ENCODE measurements at places on chromosomes 5 and 9.
A peak's percentile ranks its signal among the peaks of the same experiment; 100 is the strongest.

DNA sequence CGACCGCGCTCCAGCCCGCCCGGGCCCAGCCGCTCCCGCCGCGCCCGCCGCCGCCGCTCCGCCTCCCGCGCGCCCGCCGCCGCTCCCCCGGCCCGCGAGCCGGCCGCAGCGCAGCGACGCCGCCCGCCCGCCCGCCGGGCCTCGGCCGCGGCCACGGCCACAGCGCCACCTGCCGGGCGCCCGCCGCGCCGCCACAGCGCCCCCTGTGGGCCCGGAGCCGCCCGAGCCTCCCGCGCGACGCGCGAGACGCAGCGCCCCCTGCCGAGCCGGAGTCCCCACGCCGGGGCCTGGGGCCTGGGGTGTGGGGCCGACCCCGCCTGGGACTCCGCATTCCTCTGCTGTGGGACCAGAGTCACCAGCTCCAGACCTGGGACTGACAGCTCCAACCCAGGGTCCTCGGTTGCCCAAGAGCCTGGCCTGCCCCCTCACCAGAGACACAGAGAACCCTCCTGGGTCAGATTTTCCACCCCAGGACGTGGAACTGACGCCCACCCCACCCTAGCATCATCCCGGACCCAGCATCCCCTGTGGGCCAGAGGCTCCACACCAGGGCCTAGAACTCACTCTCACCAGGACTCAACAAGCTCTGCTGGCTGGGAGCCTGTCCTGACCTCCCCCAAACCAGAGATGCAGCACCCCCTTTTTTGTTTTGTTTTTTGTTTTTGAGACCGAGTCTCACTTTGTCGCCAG is at the start of gene RAPGEF1:
Gene RAPGEF1, minus strand, starts transcription at position 118 of the 690 bp plus-strand sequence. CDS start 246 bp downstream, outside the sequence.
- peak; percentile 79 for DNase-seq

- DNase-seq: no peak
These were observed 483.7 kb downstream of the ELAVL2 start for GRCh38 chr9:23342291-23342690.

DNA sequence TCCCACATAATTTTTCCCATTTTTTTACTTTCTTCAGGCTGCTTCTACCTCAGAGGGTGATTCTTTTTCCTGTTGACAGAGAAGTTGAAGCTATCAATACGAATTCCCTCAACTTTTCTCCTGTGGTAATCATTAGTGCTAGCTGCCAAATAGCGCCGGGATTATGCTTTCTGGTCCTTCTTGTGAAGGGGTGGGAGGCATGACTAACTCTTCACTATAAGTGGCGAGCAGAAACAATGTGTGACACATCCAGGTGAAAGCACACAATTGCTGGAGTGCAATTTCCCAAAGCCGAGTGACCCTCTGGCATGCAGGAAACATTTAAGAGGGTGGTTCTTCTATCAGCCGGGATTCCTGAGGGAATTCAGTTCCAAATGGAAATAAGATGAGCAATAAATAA is 56.0 kb downstream of the TRPC7 start:
- no peak for DNase-seq

DNA sequence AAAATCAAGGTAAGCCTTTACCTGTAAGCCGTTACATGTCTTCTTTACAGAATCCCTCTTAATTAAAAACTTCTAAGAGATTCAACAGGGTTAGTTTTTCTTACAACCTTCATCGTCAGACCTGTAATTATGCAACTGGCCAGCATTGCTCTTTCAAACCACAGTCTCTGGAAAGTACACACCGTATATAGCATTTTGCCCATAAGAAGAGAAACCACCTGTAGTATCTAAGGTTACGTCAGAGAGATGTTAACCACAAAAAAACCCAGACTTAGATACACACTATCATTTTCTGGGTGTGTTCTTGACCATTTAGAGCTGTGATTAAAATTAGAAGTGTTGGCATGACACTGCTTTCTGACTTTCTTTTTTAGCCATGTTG is 140.0 kb downstream of the MUSK start:
- no peak for DNase-seq

DNA sequence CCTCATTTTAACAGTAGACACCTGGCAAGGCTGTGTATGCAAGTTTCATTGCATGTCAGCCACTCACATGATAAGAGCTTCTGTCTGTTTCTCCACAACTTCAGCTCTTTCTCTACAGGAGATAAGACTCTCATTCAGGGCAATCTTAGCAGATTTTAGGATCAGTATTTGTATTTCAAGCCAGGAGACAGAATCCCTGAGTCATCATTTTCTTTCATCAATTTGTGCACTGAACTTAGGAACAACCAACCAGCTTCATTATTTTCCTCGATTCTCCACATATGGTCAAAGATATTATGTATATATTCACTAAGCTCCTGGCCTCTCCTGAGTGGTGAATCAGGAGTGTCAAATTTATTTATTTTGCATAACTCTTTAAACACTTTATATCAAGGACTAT is 181.8 kb upstream of the CCNH start:
- no peak for DNase-seq

- no peak for DNase-seq
These were observed 90.4 kb downstream of the ZNF608 start for GRCh38 chr5:124655921-124656511.

- no peak for DNase-seq
These were observed 93.4 kb downstream of the GNAQ start for GRCh38 chr9:77938163-77938562.

- DNase-seq: no peak
These were observed 85.8 kb downstream of the SEC61B start for GRCh38 chr9:99307851-99308250.

GRCh38 chr9:130823435-130823834 is 11.6 kb upstream of the ABL1 start:
- DNase-seq: no peak
